ENCODE measurements at places on chromosomes 7 and 10. TPM values are rescaled to one million over a fixed set of nuclear protein-coding genes. Genes with fewer than 3 reads are reported as not detected.

DNA sequence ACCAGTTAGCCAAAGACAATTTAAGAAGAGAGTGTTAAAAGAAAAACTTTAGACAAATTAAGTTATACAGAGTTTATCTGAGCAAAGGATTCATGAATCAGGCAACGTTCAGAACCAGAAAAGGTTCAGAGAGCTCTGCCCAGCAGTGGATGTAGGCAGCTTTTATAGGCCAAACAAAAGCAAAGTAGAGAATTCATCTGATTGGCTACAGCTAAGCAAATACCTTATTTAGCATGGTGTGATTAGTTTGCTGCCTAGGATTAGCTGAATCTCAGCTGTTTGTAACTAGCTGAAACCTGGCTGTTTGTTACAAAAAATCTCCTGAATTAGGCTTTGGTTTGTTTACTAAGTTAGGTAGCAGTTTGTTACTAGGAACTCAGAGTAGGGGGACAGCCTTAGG is 66.0 kb downstream of the SLC25A40 start:
- DNase-seq = no peak

GRCh38 chr7:44378744-44379143 is 53.4 kb upstream of the CAMK2B start:
- DNase-seq = no peak

DNA sequence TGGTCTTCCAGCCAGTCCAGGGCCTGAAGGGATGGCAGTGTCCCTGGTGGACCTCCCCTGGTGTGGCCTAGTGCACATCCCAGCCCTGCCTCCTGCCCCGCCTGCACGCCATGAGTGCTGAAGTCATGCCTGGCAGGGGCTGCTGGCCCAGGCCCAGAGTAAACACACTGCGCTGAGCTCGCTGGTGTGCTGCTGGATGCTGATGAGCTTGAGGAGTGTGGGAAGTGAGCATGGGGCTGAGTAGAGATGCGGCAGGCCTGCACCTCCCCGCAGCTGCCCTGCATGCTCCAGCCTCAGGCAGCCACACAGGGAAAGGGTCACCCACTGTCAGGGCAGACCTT is 43.2 kb downstream of the HTRA1 start:
- DNase-seq = peak; percentile 97

DNA sequence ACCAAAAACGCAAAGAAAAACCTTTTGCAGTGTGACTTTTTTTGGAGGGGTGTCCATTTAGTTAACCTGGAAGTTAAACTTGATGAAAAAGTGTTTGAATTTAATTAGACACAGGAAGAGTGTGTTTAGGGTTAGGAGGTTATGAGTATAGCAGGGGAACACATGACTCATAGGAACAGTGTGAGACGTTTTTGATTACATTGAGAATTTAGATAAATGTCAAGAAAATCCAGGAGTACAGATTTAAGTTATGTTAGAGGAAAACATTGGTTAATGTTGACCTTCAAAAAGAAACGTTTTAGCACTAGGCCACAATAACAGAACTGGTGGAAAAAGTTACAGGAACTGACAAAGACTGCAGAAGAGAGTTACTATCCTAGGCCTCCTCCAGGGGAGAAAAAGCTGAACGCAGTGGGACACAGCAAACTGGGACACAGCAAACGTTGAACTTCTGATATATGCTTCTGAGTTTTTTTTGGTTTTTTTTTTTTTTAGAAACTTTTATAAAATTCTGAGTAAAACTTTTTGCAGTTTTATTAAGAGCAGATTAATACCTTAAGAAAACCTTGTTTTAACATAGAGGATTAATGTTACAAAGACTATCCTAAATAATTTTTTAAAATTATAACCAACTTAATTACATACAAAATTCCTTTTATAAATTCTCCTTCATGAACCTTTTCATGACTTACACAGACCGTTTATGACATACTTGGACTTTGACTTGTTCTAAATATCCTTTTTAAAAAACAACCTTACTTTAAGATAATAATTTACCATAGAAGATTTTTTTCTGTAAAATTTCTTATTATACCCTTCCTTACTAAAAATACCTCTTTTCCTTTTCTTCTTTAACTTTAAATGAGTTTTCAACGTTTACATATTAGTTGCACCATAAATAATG is 22.2 kb downstream of the LANCL2 start:
- DNase-seq = no peak

DNA sequence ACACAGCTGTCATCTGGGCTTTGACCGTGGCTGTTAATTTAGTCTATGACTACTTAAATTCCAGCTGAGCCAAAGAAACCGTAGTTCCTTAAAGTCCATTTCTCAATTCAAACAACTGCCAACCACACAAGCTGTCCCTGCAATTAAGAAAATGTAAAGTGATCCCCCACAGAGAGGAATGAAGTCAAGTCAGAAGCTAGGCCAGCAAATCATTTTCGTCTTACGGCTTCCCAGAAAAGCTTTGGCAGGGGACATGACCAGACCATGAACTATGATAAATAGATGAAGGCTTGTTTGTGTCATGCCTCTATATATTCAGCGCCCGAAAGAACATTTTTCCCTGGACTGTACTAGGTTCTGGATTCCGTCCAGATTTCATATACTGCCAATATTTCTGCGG is 54.6 kb downstream of the HACD1 start:
- DNase-seq = peak; percentile 81

POLR2J2 gene
- 2.4 TPM for polyA plus RNA-seq

TDRD1 gene
- polyA plus RNA-seq = 0.33 TPM

OPALIN gene
- not detected for polyA plus RNA-seq

FKBP9 gene
- polyA plus RNA-seq = 166 TPM

All from muscle of back (tissue), 13 donors.